ENCODE measurements at places on chromosomes 3 and 15. TPM values are rescaled to one million over a fixed set of nuclear protein-coding genes. Genes with fewer than 3 reads are reported as not detected.

Gene P2RY13
- 3.0 TPM for total RNA-seq

DNA sequence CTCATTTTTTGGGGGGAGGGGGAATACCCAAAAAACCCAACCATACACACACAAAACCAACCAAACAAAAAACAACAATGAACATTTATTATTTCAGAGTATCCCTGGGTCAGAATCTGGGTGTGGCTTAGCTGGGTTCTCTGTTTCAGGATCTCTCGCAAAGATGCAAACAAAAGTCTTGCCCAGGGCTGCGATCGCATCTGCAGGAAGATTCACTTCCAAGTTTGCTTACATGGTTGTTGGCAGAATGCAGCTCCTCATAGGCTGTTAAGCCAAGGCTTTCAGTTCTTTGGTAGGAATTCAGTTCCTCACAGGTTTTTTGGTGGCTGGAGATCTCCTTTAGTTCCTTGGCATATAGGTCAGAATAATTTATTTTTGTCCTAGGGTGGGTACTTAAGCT, 13.7 kb upstream of the ARIH1 start:
- no peak overlapping the region for H3K4me3 ChIP-seq
- H3K27ac ChIP-seq: no peak overlapping the region
- no peaks in the 10 kb centered on the region for H3K36me3 ChIP-seq
- no peaks in the 10 kb centered on the region for H3K4me1 ChIP-seq
- DNase-seq: no peak
- no peaks in the 10 kb centered on the region for H3K27me3 ChIP-seq

- no peak overlapping the region for H3K4me3 ChIP-seq
- no peaks in the 10 kb centered on the region for H3K36me3 ChIP-seq
- H3K4me1 ChIP-seq: no peaks in the 10 kb centered on the region
- H3K27me3 ChIP-seq: no peaks in the 10 kb centered on the region
Observed at GRCh38 chr15:94239474-94239873, 8.1 kb downstream of the MCTP2 start.

Gene RPP25
- total RNA-seq: 11.8 TPM

- no peak overlapping the region for H3K27ac ChIP-seq
- DNase-seq: no peak
- H3K4me3 ChIP-seq: no peak overlapping the region
- H3K36me3 ChIP-seq: no peaks in the 10 kb centered on the region
Observed at GRCh38 chr15:57551715-57552677, 39.7 kb upstream of the MYZAP start.

DNA sequence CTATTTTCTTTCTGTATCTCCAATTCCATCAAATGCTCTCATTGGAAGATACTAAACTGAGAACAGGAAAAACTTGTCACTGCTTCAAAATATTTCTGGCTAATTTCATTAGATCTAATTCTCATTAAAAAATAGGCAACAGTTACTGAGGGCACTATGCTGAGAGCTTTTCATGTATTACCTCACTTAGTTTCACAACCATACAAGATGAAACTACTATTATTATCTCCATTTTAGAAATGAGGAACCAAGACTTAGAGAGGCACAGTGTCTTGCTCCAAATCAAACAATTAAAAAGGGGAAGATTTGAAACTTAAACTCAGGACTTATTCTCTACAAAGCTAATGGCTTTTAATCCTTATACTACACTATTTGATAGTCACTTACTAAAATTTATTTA, 7.2 kb upstream of the OTOL1 start:
- H3K27ac ChIP-seq: no peak overlapping the region
- no peaks in the 10 kb centered on the region for H3K27me3 ChIP-seq
- no peak overlapping the region for H3K4me3 ChIP-seq
- H3K36me3 ChIP-seq: no peaks in the 10 kb centered on the region
- no peak for DNase-seq

- no peaks in the 10 kb centered on the region for H3K4me1 ChIP-seq
- no peaks in the 10 kb centered on the region for H3K27me3 ChIP-seq
- H3K4me3 ChIP-seq: no peak overlapping the region
Observed at GRCh38 chr15:76684002-76684401, 221.1 kb downstream of the SCAPER start.

GRCh38 chr3:17983106-17983505, 240.7 kb upstream of the TBC1D5 start:
- no peak overlapping the region for H3K27ac ChIP-seq
- no peaks in the 10 kb centered on the region for H3K4me1 ChIP-seq
- H3K4me3 ChIP-seq: no peak overlapping the region

- no peak for DNase-seq
- H3K4me1 ChIP-seq: peaks cover 15% of the 10 kb centered on the region
- no peaks in the 10 kb centered on the region for H3K36me3 ChIP-seq
- no peak overlapping the region for H3K27ac ChIP-seq
- no peak overlapping the region for H3K4me3 ChIP-seq
Observed at GRCh38 chr3:66297900-66298299, 77.1 kb downstream of the SLC25A26 start.

Gene MME
- total RNA-seq: 3.6 TPM

Gene SNX22
- 0.28 TPM for total RNA-seq

DNA sequence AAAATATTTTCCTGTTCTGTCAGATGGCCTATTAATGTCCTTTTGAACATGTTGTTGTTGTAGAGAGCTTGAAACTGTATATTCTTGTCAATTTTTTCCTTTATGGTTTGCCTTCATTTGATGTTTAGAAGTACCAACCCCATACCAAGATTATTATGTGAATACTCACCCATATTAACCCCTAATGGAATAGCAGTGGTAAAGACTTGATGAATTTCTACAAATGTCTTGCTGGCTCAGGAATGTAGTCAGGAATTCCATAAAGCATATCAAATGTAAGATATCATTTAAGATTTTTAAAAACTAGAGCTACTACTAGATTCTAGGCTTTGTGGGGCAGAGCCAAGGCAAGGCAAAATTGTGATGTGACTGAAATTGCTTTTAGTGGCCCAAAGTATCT, 30.0 kb downstream of the MYO5A start:
- no peaks in the 10 kb centered on the region for H3K4me1 ChIP-seq
- no peaks in the 10 kb centered on the region for H3K27me3 ChIP-seq
- H3K27ac ChIP-seq: no peak overlapping the region
- H3K36me3 ChIP-seq: no peaks in the 10 kb centered on the region
- no peak for DNase-seq

GRCh38 chr15:22257047-22258008, 177.0 kb downstream of the OR4M2 start:
- no peak overlapping the region for H3K4me3 ChIP-seq
- no peaks in the 10 kb centered on the region for H3K36me3 ChIP-seq
- H3K27ac ChIP-seq: no peak overlapping the region
- DNase-seq: no peak

GRCh38 chr3:123444744-123445143, 4.1 kb downstream of the ADCY5 start:
- no peaks in the 10 kb centered on the region for H3K36me3 ChIP-seq
- peaks cover 56% of the 10 kb centered on the region for H3K4me1 ChIP-seq
- H3K27ac ChIP-seq: peak overlapping the region; percentile 74

Gene FRMD5
- total RNA-seq: 0.27 TPM

DNA sequence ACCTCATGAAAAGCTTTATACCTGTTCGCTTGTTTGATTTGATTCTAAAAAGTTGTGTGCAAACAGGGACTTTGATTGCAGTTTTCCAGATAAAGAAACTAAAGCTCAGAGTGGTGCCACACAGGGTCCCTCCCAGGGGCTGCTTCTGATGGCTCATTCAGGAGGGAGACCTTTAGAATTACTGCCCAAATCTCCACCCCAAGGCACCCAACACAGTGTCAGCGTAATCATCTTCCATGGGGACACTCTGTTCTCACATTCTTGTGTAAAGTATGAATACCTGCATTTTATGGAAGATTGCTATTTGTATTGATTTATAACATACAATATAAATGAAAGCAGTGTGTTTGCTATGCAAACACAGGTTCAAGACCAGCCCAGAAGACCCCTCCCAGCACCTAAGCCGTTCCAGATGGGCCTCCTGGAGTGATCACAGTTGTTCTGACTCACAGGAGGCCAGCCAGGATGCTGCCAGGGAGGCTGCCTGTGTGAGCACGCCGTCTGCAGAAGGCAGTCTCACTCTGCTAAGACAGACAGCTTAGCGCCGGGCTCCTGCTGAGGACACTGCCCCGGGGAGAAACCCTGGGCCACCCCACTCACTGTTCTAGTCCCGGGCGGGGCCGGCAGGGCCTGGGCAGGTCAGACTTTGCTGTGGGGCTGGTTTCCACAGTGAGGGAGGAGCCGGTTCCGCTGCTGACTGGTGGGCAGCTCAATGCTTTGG, 185.6 kb downstream of the FAM43A start:
- peaks cover 22% of the 10 kb centered on the region for H3K4me1 ChIP-seq
- no peak for DNase-seq
- no peaks in the 10 kb centered on the region for H3K27me3 ChIP-seq

DNA sequence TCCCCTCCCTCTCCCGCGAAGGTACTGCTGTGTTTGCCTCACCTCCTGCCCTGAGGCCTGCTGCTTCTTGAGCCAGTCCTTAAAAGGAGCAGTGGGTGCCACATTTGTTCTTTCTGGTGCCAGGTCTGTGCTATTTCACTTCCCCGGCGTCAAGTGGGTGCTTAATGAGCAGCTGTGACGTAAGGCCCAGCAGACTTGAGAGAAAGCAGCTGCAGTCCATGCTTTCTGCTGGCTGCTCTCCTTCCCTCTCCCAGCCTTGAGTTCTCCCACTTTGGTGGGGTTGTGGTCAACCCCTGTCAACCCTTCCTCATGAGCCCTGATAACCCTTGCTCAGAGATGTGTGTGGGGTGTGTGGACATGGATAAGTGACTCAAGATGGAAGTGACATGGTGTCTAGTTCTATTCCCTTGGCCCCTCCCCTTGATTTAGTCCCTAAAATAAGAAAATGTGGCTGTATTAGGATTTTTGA, 6.9 kb downstream of the INAFM2 start:
- H3K27me3 ChIP-seq: no peaks in the 10 kb centered on the region
- no peaks in the 10 kb centered on the region for H3K36me3 ChIP-seq
- peak; percentile 43 for DNase-seq
- H3K4me3 ChIP-seq: no peak overlapping the region
- H3K27ac ChIP-seq: peak overlapping the region; percentile 86
- peaks cover 94% of the 10 kb centered on the region for H3K4me1 ChIP-seq

GRCh38 chr3:179671747-179672242, 19.0 kb downstream of the USP13 start:
- DNase-seq: no peak
- H3K27ac ChIP-seq: no peak overlapping the region
- no peaks in the 10 kb centered on the region for H3K27me3 ChIP-seq
- no peak overlapping the region for H3K4me3 ChIP-seq

- DNase-seq: no peak
- no peaks in the 10 kb centered on the region for H3K4me1 ChIP-seq
- no peaks in the 10 kb centered on the region for H3K27me3 ChIP-seq
- H3K27ac ChIP-seq: no peak overlapping the region
- no peaks in the 10 kb centered on the region for H3K36me3 ChIP-seq
- no peak overlapping the region for H3K4me3 ChIP-seq
Observed at GRCh38 chr3:144643771-144644198, 672.2 kb downstream of the DIPK2A start.

Gene CCDC13
- total RNA-seq: 3.1 TPM

All from thoracic aorta (tissue), 2 donors.